ENCODE measurements at places on chromosomes 5 and 9.
A peak's percentile ranks its signal among the peaks of the same experiment; 100 is the strongest.

- no peak for DNase-seq
These were observed 14.7 kb upstream of the ADRB2 start for GRCh38 chr5:148811756-148812155.

DNA sequence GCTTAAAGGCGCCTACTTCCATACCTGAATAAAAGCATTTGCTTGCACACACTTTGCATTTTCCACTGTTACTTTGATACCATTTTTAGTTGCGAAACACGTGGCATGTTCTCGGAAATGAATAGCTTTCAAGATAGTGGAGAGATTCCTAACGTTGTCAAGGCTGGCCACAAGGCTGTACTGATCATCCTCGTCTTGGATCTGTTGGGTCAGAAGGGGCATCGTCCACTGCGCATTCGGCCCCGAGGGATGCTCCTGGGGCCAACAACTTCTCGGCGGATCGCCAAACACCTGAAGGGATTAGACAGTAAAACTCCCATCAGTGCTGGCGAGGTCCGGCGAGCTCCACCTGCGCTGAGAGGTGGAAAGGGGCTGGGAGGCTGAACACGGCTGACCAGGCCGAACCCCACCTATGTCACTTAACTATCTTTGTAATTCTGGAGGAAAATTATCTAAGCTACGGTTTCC is 599 bp downstream of the RAD1 start:
- DNase-seq: peak; percentile 17

DNA sequence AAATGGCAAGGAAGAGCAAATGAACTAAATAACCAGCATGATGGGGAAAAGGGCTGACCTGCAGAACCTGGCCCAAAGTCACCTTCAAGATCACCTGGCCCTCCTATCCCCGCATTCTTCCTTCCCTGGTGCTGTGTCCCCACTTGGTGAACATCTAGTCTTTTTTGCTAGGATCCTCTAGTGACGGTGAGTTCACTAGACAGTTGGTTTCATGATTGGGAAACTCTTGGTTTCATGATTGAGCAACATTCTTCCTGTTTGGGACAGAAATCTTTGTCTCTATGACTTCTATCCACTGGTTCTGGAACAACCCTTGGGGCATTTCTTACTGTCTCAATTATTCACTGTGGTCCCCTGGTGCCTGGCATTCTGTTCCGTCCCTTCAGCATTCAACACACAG is 50.2 kb upstream of the DAB2IP start:
- DNase-seq: peak; percentile 4

GRCh38 chr9:15433661-15434060 is 11.0 kb downstream of the SNAPC3 start:
- no peak for DNase-seq

DNA sequence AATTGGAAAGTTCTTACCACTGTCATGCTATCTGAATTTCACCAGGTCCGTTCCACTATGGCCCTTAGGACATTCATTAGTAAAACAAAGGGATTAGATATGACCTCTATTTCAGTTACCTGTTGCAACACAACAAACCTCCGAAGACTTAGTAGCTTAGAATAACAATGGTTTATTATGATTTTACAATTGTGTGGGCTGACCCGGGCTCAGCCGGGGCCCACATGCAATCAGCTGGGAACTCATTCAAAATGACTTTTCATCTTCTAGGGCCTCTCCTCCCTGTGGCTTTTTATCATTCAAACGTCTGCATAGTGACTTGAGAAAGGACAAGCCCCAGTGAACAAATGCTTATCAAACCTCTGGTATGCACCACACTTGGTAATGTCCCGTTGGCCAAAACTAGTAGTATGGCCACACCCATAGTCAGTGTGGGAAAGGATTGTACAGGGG is 2.3 kb upstream of the FBXW11 start:
- no peak for DNase-seq

- DNase-seq: no peak
These were observed 21.3 kb upstream of the EBF1 start for GRCh38 chr5:159121061-159121460.

- no peak for DNase-seq
These were observed 202.1 kb downstream of the FBXL7 start for GRCh38 chr5:15702102-15702501.

GRCh38 chr9:6764523-6764922 is 6.8 kb downstream of the KDM4C start:
- DNase-seq: no peak

DNA sequence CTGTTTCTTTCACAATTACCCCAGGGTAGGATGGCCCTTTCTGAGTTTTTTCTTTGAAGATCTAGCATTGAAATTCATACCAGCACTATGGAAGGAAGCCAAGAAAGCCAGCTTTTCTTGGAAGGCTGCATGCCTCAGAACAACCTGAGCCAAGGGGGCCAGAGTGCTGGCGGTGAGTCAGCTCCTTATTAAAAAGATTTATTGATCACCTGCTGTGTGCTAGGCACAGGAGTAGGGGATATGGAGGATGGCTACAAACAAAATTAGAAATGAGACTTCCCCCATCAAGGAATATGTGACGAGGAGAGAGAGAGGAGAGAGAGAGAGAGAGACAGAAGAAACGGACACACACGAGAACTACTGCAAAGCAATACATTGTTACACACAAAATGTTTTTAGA is 184.6 kb upstream of the PUM3 start:
- no peak for DNase-seq

DNA sequence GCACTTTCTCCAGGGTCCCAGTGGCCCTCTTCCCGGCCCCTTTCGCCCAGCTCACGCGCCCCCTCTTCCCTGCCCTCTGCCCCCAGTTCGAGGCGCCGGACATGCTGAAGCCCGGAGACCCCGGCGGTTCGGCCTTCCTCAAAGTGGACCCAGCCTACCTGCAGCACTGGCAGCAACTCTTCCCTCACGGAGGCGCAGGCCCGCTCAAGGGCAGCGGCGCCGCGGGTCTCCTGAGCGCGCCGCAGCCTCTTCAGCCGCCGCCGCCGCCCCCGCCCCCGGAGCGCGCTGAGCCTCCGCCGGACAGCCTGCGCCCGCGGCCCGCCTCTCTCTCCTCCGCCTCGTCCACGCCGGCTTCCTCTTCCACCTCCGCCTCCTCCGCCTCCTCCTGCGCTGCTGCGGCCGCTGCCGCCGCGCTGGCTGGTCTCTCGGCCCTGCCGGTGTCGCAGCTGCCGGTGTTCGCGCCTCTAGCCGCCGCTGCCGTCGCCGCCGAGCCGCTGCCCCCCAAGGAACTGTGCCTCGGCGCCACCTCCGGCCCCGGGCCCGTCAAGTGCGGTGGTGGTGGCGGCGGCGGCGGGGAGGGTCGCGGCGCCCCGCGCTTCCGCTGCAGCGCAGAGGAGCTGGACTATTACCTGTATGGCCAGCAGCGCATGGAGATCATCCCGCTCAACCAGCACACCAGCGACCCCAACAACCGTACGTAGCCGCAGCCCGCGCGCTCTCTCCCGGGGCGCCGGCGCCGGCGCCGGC is 1.0 kb downstream of the PRDM6 start:
- DNase-seq: no peak

DNA sequence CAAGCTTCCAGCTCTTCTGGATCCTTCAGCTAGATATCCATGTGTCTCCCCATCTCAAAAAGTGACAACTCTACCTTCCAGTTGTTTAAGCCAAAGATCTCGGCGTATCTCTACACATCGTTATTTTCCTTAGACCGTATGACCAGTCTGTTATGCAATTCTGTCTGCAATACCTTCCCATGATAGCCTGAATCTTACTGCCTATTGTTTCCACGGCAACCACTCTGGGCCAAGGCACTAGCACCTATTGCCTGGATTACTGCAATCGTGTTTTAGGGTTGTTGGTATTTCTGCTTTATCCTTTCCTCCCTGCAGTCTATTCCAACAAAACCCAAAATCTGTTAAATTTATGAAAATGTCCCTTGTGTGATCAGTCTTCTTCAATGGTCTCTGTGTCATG is 448.4 kb downstream of the MTRR start:
- DNase-seq: no peak

- DNase-seq: no peak
These were observed 26.1 kb upstream of the CSF1R start for GRCh38 chr5:150112201-150113046.

GRCh38 chr9:128409978-128410377 is 10.7 kb upstream of the CERCAM start:
- no peak for DNase-seq
